ENCODE measurements at places on chromosomes 13 and 19. TPM values are rescaled to one million over a fixed set of nuclear protein-coding genes. Genes with fewer than 3 reads are reported as not detected.

DNA sequence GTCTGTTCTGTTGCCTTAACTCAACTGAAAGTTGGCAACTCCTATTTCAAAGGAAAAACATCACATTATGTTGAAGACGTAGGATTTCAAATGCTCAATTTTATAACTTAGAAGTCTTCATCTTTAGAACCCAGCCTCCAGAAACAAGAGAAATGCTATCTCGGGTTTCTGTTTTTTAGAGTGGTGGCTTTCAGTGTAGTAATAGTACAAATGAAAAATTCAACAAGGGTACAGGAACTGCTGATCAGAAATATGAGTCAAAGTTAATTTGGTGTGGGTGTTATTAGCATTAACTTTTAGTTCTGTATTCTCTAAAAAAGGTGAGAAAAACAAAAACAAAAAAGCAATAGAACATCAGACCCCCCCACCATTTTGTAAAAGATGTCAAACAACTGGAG is 56.6 kb upstream of the FLT1 start:
- no peak overlapping the region for H3K27ac ChIP-seq
- DNase-seq, result no peak
- no peaks in the 10 kb centered on the region for H3K4me1 ChIP-seq
- no peaks in the 10 kb centered on the region for H3K36me3 ChIP-seq
- H3K27me3 ChIP-seq, result no peaks in the 10 kb centered on the region
- H3K4me3 ChIP-seq, result no peak overlapping the region

Gene C19orf18
- 4.5 TPM for polyA plus RNA-seq

DNA sequence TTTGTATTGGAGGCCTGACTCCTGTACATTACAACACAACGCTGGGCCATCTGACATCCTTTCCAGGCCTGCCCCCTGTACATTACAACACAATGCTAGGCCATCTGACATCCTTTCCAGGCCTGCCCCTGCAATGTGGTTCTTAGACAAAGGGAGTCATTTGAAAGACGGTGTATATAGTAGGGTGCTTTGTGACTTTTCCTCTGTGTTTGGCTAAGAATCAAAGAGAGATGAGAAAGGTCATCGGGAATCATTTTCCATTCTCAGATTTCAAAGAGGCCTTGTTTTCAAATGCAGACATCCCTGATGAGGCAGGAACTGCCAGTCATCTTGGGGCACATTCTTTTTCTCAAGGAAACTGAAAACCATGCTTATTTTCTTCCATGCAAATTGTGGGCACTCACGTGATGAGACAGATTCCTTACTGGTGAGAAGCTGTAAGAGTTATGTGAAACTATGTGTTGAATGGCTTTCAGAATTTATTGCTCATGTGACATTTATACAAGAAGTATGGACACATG is 551.6 kb downstream of the MYO16 start:
- H3K4me1 ChIP-seq, result no peaks in the 10 kb centered on the region
- H3K36me3 ChIP-seq, result no peaks in the 10 kb centered on the region
- H3K27ac ChIP-seq, result no peak overlapping the region

DNA sequence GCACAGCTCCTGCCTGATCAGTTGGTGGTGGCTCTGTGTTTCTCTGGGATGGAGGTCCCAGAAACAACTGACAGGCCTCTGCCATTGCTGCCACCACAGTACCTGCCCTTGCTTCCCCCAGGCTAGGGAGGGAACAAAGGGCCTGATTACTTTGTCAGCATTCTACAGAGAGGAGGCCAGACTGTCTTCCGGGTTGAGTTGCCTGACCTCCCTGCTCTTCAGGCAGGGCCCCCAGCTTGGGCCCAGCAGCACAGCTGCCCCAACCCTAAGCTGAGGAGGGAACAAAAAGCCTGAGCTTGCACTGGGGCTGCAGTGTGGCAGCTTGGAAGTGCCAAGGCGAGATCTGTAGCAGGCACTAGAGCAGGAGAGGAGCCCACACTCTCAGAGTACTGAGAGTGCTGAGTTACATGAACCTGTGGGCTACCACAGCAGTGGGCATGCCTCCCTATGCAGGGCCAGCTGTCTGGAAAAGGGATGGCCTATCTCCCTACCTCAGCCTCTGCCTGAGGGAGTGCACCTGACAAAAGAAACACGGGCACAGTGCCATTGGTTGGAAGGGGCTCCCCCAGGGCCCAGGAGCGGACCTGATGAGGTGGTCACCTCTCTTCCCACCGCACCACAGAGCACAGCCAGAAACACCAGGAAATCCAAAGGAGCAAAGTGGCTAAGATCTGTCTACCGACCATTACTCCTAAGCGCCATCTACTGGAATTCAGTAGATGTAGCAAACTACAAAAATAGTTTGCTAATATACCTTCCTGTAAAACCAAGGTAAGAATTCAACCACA is 24.4 kb downstream of the SLC25A15 start:
- H3K4me1 ChIP-seq, result no peaks in the 10 kb centered on the region
- no peaks in the 10 kb centered on the region for H3K36me3 ChIP-seq
- H3K27ac ChIP-seq, result no peak overlapping the region

Gene CEACAM3
- polyA plus RNA-seq, result 0.38 TPM

- H3K27me3 ChIP-seq, result no peaks in the 10 kb centered on the region
- no peak for DNase-seq
- H3K4me1 ChIP-seq, result no peaks in the 10 kb centered on the region
- H3K27ac ChIP-seq, result no peak overlapping the region
- H3K4me3 ChIP-seq, result no peak overlapping the region
Observed at GRCh38 chr13:45700971-45701900, 884 bp upstream of the CBY2 start.

- no peaks in the 10 kb centered on the region for H3K27me3 ChIP-seq
- no peak overlapping the region for H3K27ac ChIP-seq
- no peaks in the 10 kb centered on the region for H3K36me3 ChIP-seq
- H3K4me3 ChIP-seq, result no peak overlapping the region
Observed at GRCh38 chr19:30046522-30046921, 104.5 kb downstream of the URI1 start.

GRCh38 chr13:40236566-40237168 is 429.8 kb downstream of the FOXO1 start:
- peak overlapping the region; percentile 69 for H3K27ac ChIP-seq
- no peaks in the 10 kb centered on the region for H3K27me3 ChIP-seq
- no peak for DNase-seq
- H3K36me3 ChIP-seq, result no peaks in the 10 kb centered on the region
- H3K4me1 ChIP-seq, result no peaks in the 10 kb centered on the region

Gene ZNF470
- polyA plus RNA-seq, result 8.8 TPM

DNA sequence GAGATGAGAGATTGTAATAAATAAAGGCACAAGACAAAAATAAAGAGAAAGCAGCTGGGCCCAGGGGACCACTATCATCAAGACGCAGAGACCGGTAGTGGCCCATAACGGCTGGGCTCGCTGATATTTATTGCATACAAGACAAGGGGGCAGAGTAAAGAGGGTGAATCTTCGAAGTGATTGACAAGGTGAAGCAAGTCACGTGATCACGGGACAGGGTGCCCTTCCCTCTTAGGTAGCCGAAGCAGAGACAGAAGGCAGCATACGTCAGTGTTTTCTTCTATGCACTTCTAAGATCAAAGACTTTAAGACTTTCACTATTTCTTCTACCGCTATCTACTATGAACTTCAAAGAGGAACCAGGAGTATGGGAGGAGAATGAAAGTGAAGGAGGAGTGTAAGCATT is 4.6 kb upstream of the PRKCG start:
- H3K27ac ChIP-seq, result no peak overlapping the region
- no peaks in the 10 kb centered on the region for H3K36me3 ChIP-seq
- no peak overlapping the region for H3K4me3 ChIP-seq
- no peak for DNase-seq
